Adrenal gland (tissue), 19 donors: ENCODE measurements at places on chromosomes 13 and 19. TPM values are rescaled to one million over a fixed set of nuclear protein-coding genes. Genes with fewer than 3 reads are reported as not detected.

Gene EPS8L1
- total RNA-seq = 0.60 TPM

Gene TSSK6
- 2.2 TPM for total RNA-seq

Gene NCAN
- total RNA-seq = not detected

Gene WDR83
- total RNA-seq = 17.9 TPM

Gene MIA
- total RNA-seq = not detected

Gene SPIB
- not detected for total RNA-seq

Gene LGI4
- 0.17 TPM for total RNA-seq

Gene ZNF564
- total RNA-seq = 10.3 TPM

Gene ZNF726
- 0.36 TPM for total RNA-seq

Gene CABP5
- total RNA-seq = not detected

Gene IGFL3
- total RNA-seq = not detected

Gene SHISA7
- total RNA-seq = 0.49 TPM

Gene ZNF865
- 19.6 TPM for total RNA-seq

Gene ALKBH7
- total RNA-seq = 63.8 TPM

Gene IQCN
- 2.7 TPM for total RNA-seq

Gene ARHGAP33
- 0.54 TPM for total RNA-seq

Gene ZIM2
- total RNA-seq = 19.6 TPM

Gene ZNF723
- total RNA-seq = not detected

Gene USHBP1
- total RNA-seq = 1.8 TPM

Gene TINCR
- total RNA-seq = not detected

Gene CNMD
- not detected for total RNA-seq

Gene LYPD4
- not detected for total RNA-seq

Gene CERS1
- total RNA-seq = 2.8 TPM

Gene ZNF724
- total RNA-seq = 2.1 TPM

- DNase-seq = no peak
These were observed 61.5 kb downstream of the DOCK9 start for GRCh38 chr13:98916403-98916802.

DNA sequence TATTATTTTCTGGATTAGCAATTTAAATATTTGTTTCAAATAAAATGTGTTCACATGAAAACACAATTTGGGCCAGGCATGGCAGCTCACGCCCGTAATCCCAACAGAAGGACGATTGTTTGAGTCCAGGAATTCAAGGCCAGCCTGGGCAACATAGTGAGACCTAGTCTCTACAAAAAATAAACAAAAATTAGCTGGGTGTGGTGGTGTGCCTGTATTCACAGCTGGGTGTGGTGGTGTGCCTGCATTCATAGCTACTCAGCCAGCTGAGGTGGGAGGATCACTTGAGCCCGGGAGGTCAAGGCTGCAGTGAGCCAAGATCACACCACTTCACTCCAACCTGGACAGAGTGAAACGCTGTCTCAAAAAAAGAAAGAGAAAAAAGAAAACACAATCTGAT lies 46.4 kb downstream of the KPNA3 start:
- no peak for DNase-seq

GRCh38 chr13:75687150-75687763 lies 51.1 kb downstream of the LMO7 start:
- no peak for DNase-seq

GRCh38 chr19:35524181-35524837 lies 3.8 kb downstream of the SBSN start:
- no peak for DNase-seq

- peak; percentile 98 for DNase-seq
These were observed 8.5 kb downstream of the UBXN6 start for GRCh38 chr19:4449022-4449638.

- DNase-seq = no peak
These were observed 20.9 kb upstream of the FOSB start for GRCh38 chr19:45446944-45447343.

DNA sequence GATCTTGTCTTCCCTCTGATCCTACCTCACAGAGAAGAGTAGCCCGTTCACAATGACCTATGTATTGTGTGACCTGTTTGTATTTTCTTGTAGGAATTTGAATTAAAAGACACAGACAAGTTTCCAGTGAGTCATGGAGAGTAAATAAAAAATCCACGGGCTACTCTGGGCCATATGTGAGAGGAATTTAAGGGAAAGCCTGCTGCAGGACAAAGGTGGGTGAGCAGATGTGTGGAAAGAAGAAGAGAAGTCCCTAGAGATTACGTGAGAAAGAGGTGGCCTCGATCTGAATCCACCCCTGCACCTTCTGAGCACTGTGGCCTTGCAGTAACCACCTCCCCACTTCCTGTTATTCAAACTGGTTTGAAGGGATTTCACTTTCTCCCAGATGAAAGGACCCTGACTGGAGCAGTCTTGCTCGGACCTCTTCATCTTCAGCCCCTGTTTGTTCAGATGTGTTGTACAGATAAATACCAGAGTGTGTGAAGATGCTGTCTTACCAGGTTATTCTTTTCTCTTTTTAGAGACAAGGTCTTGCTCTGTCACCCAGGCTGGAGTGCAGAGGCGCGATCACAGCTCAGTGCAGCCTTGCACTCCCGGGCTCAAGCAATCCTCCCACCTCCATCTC lies 205.4 kb downstream of the PDS5B start:
- no peak for DNase-seq

DNA sequence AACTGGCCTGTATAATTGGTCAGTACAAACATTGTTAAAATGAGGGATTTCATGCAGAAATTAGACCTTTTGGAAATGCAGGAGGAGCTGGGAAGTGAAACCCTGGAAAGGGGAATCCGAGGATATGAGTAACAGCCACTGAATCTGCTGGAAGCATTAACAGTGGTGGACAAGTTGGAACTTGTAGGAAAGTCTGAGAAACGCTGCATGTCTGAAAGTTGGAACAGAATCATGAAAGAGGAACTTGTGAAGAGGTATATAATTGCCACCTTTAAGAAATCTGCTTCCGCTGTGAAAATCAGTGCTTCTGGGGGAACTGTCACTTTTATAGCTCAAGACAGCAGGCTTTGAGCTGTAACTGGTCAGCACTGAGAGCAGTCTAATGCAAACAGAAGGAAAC lies 716.5 kb upstream of the PRR20A start:
- DNase-seq = no peak

DNA sequence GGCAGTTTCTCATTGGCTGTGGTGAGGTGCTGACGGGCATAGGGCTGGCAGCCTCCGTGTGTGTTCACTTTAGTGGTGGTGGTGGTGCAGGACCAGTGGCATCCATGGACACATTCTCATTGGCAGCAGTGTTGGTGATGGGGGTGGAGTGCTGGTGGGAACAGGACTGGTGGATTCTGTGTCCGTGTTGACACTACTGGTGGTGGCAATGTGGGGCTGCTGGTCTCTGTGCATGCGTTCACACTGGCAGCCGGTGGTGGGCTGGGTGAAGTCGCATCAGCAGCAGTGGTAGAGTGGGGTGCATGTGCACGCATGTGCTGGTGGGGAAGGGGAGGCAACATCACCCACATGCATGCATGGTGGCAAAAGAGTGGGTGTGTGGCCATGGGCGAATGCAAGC lies 1471.4 kb upstream of the PCDH20 start:
- no peak for DNase-seq

GRCh38 chr19:8705742-8706141 lies 7.1 kb upstream of the ACTL9 start:
- no peak for DNase-seq

DNA sequence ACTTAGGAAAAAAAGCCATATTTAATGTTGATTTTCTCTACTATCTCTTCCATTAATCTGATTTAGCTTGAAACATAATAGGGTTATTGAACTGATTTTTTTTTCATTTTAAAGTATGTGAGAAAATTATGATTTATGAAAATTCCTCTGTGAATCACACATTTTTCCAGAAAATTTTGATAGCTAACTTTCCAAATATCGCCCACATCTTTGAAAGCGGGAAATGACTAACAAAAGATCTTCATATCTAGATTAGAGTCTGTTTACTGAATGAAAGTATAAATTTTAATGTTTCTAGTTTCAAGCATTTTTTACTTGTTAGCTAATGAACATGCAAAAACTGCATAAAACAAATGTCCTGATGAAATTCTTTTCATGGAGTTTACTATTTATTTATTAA lies 97.4 kb downstream of the POSTN start:
- no peak for DNase-seq

DNA sequence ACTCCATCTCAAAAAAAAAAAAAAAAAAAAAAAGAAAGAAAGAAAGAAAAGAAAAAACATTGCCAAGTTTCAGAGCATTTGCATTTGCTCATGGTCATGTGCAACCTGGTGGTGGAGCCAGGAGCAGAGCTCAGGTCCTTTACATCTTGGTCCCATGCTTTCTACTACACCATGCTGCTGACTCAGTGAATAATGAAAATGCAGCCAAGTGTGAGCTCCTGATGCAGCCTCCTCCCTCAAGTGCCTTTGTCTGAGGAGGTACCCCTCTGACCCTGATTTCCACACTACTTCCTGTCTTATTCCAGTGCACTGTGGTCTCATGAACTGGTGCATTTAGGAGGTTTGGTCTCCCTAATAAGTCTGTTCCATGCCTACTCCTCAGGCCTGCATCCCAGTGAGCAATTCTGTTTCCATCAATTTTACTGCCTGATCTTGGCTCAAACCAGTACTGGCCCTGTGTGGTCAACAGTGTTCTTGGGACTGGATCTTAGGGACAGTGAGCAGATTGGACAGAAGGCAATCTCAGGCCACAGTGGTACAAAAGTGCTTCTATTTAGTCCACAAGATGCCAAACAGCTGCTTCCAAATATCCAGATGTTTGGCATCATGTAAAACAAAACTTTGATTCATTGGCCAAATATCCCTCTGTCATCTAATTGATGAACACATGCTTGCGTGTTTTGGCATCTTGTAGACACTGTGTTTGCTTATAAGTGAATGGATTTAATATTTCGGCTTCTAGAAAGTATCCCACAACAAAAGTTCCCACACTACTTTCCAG lies 28.8 kb upstream of the LRCH1 start:
- no peak for DNase-seq

GRCh38 chr13:108345016-108345415 lies 75.5 kb downstream of the TNFSF13B start:
- DNase-seq = no peak

GRCh38 chr13:66154354-66154753 lies 1075.8 kb downstream of the PCDH9 start:
- no peak for DNase-seq

DNA sequence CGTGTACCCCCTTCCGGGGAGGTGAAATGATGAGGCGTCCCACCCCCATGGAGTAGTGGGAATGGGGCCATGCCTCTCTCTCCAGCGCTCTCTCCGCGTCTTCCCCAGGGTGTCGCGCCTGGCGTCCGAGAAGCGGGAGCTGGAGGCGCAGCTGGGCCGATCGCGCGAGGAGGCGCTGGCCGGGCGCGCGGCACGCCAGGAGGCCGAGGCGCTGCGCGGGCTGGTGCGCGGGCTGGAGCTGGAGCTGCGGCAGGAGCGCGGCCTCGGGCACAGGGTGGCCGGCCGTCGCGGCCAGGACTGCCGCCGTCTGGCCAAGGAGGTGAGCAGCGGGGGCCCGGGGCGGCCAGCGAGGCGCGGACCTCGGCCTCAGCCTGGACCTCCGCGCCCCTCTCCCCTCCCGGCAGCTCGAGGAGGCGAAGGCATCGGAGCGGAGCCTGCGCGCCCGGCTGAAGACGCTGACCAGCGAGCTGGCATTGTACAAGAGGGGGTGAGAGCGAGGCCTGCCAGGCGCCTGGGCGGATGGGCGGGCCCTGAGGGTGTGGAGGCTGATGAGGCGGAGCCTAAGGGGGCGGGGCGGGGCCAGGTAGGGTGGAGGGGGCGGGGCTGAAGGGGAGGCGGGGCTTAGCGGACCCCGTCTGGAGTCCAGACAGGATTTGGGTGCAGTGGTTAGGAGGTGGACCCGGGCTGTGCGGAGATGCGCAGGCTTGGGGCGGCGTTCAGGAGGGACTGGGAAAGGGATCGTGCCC lies 7.7 kb downstream of the PGLYRP1 start:
- peak; percentile 78 for DNase-seq

GRCh38 chr19:50315773-50316448 lies 13.3 kb downstream of the KCNC3 start:
- DNase-seq = no peak

DNA sequence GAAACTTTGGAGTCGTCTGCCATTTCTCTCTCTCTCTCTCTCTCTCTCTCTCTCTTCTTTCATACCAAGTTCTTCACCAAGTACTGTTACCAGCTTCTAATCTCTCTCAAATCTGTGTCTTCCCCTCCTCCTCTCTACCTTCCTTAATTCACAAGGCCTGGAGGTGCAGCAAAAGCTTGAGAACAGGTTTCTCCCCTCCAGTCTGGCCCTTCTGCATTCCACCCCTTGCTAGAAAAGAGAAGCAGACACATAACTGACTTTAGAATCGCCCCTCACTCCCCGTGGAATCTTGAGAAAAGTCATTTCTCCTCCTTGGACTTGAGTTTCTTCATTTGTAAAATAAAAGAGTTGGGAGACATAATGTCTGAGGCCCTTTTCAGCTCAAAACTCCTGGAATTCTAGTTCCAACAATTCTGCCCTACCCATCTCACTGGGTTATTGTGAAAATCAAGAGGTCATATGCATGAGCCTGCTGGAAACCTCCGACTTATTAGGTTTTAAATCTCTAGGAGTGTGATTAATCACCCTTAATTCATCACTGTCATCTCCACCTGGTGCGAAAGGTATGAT lies 20.4 kb downstream of the AMER2 start:
- no peak for DNase-seq

DNA sequence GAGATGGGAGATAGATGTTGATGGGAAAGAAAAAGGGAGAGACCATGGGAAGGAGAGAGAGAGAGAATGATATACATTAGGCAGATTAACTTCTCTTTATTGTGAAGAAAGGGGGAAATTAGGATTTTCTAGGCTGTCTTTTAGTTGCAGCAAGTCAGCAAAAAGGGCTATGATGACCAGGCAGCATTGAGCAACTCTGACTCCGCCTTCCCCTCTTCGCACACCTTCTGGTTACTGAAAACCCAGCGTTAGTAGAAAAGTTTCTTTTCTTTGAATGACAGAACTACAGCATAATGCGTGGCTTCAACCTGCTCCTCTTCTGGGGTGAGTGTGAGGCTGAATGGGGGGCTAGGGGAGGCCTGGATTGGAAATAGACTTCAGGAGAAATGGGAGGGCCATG lies at the start of gene ADGRE1:
TSS of gene ADGRE1 (plus strand) at position 264 of the 400 bp plus-strand sequence. CDS start at position 294, 30 bp downstream.
- DNase-seq = peak; percentile 29

DNA sequence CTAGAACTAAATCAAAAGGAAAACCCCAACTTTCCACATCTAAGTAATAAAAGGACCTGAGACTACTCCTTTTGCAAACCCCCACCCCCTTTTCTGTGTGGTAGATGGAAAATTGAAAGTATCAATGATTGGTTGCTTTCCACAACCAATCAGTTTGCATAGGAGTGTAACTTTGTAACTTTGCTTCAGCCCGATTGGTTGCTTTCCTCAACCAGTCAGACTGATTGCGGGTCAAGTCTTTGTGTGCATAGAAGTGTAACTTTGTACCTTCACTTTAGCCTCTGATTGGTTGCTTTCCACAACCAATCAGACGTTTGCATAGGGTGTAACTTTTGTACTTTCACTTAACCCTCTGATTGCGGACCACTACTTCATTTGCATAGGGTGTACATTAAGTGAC lies 8.0 kb upstream of the B3GLCT start:
- DNase-seq = no peak

- no peak for DNase-seq
These were observed 270.1 kb downstream of the SLITRK5 start for GRCh38 chr13:87941226-87941625.
